ENCODE measurements at places on chromosomes 11 and 22. TPM values are rescaled to one million over a fixed set of nuclear protein-coding genes. Genes with fewer than 3 reads are reported as not detected.

The CWC15 gene
- 81.8 TPM for total RNA-seq

The OR8D1 gene
- not detected for total RNA-seq

The LDHAL6A gene
- total RNA-seq: not detected

The OR10G8 gene
- not detected for total RNA-seq

DNA sequence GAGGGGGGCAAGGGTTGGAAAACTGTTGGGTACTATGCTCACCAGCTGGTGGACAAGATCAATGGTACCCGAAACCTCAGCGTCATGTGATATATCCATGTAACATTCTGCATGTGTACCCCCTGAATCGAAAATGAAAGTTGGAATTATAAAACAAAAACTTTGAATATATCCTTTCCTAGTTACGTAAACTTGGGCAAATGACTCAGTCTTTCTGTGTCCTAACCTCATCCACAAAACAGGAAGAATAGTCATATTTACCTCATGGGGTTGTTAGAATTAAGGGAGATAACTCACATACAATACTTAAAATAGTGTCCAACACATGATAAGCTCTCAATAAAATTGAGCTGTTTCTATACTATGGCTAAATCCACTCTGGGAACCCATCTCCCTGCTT, 620.1 kb upstream of the KIRREL3 start:
- H3K27me3 ChIP-seq: no peaks in the 10 kb centered on the region
- no peak overlapping the region for H3K27ac ChIP-seq
- DNase-seq: no peak
- H3K36me3 ChIP-seq: no peaks in the 10 kb centered on the region
- H3K4me1 ChIP-seq: no peaks in the 10 kb centered on the region
- no peak overlapping the region for H3K4me3 ChIP-seq

The SSH3 gene
- total RNA-seq: 38.1 TPM

The MS4A6E gene
- not detected for total RNA-seq

DNA sequence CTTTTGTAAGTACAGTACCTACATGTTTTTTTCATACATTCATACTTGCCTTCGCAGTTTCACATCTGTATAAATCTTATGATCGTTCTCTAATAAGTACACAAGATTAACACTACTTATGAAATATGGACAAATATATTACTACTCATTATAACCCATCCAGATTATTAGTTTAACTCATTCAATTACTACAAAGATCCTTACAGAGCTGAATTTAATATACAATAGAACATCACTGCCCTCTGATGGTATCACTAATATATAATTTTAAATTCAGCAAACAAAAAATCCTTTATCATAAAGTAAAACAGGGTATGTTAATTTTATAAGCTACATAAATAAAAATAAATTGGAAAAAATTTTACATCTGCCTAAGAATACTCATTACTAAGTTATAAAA, 7.4 kb downstream of the SVIP start:
- no peak overlapping the region for H3K4me3 ChIP-seq
- H3K27me3 ChIP-seq: no peaks in the 10 kb centered on the region
- no peaks in the 10 kb centered on the region for H3K36me3 ChIP-seq
- no peaks in the 10 kb centered on the region for H3K4me1 ChIP-seq

The C11orf91 gene
- not detected for total RNA-seq

GRCh38 chr11:104633226-104633625, 265.0 kb downstream of the CASP12 start:
- DNase-seq: no peak
- no peaks in the 10 kb centered on the region for H3K36me3 ChIP-seq

The MMP13 gene
- total RNA-seq: not detected
